NCI-H1930 (cell line): ENCODE measurements at places on chromosomes 2 and 18.

DNA sequence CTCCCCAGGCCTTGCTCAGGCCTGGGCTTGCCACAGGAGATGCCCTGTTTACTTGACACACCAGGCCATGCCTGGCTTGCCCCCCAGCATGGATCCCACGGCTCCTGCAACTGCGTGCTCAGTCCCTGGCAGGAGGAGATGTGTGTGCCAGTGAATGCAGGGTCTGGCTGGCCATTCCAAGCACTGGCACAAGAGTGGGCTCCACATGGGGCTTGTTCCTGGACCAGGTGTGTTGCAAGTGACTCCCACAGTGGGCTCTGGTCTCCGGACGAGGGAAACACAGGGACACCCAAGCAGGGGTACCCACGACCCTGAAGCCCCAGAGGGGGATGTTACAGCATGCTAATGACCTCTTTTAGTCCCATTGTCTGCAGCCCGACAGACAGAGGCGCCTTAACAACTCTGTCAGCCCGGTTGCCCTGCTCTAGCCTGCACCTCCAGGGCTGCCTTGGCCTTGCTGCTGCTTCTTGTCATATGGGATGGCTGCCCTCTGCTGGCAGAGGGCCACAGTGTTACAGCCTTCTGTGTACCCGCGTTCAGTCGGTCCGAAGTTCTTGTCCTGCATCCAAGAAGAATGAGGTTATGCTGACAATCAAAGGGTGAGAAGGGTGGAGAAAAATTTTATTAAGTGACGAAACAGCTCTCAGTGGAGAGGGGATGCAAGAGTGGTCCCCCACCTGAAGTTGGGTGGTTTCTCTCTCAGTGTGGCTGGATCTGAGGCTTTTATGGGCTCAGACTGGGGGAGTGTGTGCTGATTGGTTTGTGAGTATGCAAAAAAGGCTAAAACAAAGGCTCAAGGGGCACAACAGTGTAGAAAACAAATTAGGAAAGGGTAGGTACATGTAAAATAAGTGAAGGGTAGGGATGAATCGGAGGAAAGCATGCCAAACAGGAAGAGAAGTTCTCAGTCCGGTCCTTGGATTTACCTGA is 180.4 kb downstream of the MBD5 start:
- DNase-seq = no peak

DNA sequence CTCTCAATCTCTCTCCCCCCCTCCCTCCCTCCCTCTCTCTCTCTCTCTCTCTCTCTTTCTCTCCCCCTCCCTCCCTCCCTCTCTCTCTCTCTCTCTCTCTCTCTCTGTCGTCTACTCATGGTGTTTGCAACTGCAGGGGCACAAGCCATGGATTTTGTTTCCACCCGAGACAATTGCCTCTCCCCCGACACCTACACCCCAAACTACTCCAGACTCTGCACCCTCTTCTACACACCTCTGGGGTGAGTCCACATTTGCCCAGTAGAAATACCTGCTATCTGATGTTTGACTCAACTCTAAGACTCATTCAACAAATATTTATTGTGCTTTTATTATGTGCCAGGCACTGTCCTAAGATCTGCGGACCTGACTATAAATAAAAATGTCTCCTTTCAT is 93.7 kb downstream of the TMEM17 start:
- no peak for DNase-seq

DNA sequence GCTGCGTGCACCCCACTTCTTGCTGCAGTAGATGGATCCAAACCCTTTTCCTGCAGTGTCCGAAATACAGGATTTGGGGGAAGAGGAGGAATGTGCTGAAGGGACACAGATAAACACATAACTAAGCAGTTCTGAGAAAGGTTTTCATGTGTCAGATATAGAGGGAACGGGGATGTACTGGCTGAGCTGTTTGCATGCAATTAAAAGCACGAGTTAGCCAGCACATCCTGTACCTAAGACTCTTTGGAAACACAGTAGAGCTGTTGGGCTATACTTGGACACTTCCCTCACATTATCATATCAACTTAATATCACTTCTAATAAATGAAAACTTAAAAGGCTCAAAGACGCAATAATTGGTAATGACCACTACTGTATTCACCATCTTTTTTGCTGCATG is 377.4 kb downstream of the XIRP2 start:
- no peak for DNase-seq

- no peak for DNase-seq
Measured at GRCh38 chr2:12538138-12538694, 178.5 kb upstream of the TRIB2 start.

- no peak for DNase-seq
Measured at GRCh38 chr2:210954386-210954907, 398.0 kb downstream of the CPS1 start.

DNA sequence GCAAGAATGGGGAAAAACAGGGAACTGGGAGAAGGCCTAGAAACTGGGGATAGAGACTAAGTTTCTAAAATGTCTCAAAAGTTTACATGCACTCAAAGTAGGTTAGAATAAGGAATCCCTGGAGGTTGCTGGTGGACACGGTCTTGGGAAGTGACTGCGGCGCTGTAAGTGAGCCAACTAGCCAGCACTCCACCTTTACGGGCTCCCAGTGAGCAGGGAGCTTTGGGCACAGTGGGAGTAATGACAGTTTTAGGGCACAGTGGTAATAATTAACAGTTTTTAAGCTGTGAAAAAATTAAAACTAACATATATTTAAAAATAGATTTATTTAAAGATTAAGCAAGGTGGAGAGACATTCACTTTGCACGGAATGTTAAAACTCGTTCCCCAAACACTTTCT is 20.9 kb upstream of the CD302 start:
- no peak for DNase-seq

DNA sequence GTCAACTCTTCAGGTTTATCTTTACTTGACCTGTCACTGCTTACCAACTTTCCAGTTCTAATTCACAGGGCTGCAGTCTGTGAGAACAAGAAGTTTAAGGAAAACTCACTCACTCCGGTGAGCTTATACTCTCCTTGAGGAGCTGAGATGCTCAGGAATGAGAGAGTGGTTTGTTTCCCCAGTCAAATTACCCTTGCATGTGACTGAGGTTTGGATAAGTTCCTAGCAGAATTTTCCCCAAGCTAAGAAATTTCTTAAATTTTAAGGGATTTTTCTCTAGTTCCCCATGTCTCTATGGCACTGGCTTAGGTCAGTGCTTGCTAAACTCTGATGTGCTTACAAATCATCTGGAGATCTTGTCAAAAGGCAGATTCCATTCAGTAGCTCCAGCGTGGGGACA is 12.8 kb upstream of the CCDC85A start:
- no peak for DNase-seq

GRCh38 chr2:35347561-35347960 is 1008.0 kb upstream of the CRIM1 start:
- no peak for DNase-seq

DNA sequence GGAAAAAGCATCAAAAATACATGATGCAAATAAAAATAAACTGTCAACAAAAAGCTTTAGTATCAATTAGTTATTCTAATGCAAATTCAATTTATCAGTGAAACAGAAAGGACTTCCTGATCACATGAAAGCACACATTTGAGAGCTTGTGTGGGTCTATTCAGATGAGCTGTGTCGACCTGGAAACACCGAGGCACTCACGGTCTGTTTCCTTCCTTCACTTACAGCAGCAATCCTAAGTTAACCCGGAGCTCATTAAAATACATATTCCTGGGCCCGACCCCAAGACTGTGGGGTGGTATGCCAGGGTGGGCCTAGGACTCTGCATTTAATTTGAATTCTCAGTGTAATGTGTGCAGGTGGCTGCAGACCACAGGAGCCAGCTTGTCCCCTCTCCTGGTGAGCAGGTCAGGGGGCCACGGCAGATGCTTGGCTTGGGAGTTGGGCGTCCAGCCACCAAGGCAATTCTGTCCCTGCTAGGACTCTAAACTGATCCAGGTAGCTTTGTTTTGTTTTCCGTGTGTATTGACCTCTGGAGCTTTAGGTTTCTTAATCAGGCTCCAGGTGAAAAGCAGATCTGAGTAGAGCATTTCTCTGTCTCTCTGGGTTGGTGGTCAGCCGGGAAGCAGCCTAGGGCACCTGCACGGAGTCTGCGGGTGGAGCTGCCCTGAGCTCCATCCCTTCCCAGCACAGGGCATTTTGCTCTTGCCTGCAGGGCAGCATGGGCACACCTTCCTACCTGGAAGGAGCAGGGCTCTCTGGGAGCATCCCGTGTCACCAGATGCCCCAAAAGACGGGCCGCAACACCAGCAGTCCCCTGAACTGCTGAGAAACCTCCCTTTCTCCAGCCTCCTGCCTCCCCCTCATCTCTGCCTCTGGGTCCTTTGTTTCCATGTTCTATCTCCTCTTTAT is 9.0 kb downstream of the MBP start:
- no peak for DNase-seq

- DNase-seq = no peak
Measured at GRCh38 chr18:36623091-36623490, 205.7 kb downstream of the TPGS2 start.

- DNase-seq = no peak
Measured at GRCh38 chr2:211407076-211407475, 850.7 kb downstream of the CPS1 start.

GRCh38 chr2:120421830-120422175 is 75.9 kb downstream of the INHBB start:
- DNase-seq = no peak

- no peak for DNase-seq
Measured at GRCh38 chr2:66874411-66874810, 439.5 kb downstream of the MEIS1 start.

DNA sequence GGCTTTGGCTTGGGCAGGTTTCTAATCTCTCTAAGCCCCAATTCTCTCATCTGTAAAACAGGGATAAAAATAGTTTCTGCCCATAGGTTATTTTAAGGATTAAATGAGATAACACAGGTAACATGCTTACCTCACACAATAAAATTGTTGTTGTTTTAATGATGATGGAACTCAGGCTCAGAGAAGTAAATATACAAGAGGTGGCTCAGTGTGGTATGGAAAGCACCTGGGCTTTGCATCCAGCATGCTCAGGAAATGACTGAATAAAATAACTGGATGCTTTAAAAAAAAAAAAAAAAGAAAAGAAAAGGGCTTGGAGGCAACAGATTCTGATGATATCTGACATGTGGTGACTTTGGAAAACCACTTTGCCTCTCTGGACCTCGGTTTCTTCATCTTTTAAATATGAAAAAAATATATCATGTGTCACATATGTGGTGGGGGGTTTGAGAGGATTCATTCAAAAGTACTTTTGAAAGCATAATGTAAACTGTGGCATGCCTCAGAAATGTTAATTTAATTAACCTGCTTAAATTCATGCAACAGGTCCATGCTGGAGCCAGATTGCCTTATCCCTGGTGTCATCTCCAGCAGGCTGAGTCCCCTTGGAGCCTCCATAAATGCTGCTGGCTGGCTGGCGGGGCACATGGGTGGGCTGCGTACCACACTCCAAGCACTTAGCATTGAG is 112.8 kb upstream of the CDC42EP3 start:
- no peak for DNase-seq

- DNase-seq = no peak
Measured at GRCh38 chr2:179580378-179581146, 280.9 kb downstream of the ZNF385B start.

GRCh38 chr2:41907771-41908207 is 140.0 kb upstream of the PKDCC start:
- DNase-seq = no peak

DNA sequence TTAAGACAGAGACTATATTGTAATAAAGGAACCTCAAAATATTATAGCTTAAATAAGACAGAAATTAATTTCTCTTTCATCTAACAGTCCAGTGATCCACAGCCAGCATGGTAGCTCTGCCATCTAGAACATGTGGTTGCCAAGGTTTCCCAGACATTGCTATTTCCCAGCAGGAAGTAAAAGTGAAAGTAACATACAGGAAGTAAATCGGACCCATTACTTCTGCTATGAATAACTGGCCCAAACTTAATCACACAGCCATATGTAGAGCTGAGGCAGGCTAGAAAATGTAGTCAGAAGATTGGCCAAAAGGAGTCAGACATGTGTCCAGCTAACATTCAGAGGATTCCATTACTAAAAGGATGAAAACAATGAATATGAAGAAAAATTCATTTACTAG is 71.0 kb downstream of the NOL4 start:
- no peak for DNase-seq

DNA sequence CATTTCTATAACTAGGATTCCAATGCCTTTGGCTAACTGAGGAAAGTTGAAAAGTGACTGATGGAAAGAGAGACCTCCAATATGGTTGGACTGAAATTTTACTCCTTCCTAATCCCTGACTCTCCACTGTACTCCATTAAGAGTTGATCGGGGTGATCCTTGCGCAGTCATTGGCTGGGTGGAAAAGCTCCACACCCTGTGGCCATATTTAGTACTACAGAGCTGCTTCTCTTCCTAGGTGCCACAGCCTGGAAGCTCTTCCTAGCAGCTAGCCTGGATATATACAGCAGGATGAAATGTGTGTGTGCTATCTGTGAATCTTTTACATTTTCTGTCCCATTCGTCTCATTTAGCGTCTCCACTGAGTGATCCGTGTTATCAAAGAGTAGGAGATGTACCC is 71.2 kb downstream of the MEP1B start:
- no peak for DNase-seq

- no peak for DNase-seq
Measured at GRCh38 chr2:237746302-237747080, 52.1 kb upstream of the RBM44 start.

DNA sequence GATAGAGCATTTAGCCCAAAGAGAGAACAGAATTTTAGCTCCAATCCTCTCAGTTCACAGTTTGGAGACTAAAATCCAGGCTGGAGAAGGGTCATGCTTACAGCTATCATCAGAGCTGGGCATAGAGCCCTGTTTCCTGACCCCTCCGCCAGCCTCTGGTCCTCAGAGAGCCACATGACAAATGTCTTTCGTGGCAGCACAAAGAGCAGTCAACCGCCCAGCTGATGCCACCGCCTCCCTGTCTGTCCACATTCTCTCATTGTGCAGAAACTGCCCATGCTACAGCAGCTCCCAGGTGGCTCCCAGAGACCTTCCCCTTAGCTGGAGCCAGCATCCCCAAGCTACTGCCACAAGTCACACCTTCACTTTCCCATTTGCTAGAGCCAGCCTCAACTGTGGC is 7.6 kb downstream of the KCNK3 start:
- no peak for DNase-seq

DNA sequence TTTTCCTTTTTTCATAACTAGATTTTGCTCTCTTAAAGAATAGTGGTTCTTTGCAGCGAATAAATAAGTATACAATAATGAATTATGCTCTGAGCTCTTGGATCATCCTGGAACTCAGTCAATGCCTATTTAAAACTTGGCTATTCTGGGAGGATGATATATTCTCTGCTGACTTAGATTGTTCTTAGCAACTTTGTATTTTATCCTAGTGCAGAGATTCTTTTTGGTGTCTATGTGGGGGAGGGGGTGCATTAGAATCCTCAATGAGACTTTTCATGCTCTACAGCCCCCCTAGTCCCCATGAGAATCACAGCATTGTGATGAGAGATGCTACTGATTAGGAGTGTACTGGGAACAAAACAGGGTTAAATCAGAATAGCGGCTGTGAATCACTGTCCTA is 8.8 kb upstream of the FAM98A start:
- no peak for DNase-seq

DNA sequence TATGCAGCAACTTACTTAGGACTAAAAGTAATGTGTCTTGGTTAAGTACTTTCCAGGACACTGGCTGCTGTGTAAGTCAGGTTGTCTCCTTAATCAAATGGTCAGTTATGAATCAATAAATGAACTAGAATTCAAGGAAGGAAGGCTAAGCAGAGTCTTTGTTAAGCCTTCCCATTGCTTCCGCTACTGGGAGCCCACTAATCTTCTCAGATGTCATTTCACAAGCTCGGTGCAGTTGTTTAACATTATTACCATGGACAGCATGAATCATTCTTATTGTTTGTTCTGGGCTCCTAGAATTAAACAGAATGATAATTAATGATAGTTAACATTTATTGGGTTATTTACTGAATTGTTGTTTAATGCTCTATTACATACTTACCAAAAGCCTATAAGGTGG is 26.0 kb upstream of the MEIS1 start:
- DNase-seq = no peak
